ENCODE measurements at places on chromosomes 6 and 20.

DNA sequence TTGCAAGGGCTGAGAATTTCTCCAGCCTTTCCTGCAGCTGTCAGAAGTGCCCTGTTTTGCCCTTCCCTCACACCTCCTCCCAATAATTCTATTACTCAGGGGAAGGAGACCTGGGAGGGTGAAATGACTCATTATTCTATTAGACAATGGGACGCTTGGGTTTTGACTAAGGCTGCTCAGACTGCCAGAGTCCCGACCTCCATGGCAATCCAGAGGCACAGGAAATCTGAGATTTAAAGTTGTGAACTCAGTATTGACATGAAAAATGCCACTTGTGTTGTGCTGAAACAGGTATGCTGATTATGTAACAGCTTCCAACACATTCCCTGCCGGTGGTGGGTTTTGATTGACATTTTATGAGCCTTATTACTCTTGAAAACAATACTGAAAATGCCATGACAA is 625.9 kb upstream of the FLRT3 start:
- DNase-seq: peak; percentile 64

- peak; percentile 56 for DNase-seq
Observed at GRCh38 chr6:151075930-151076555, 163.7 kb upstream of the AKAP12 start.

GRCh38 chr20:23939641-23940040 is 48.9 kb downstream of the GGTLC1 start:
- DNase-seq: no peak

DNA sequence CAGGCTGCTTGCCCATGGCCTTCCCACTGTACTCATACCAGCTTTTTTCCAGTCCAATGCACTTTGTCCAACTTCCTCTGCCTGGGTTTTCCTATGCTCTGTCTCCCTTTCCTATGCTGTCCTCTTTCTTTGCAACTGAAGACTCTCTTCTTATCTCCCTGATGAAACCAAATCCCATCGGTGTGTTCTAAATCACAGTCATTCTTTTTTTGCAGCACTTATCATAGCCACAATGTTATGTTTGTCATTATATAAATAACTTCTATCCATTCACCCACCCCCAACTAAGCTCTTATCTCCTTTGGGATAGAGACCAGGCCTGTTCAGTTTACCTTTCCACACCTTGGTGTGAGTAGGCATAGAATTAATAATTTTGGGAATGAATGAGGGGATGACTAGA is 121.0 kb downstream of the GPX5 start:
- DNase-seq: no peak

- no peak for DNase-seq
Observed at GRCh38 chr20:2279253-2279779, 16.5 kb upstream of the TGM3 start.

- DNase-seq: no peak
Observed at GRCh38 chr6:128131566-128131965, 230.7 kb upstream of the THEMIS start.

DNA sequence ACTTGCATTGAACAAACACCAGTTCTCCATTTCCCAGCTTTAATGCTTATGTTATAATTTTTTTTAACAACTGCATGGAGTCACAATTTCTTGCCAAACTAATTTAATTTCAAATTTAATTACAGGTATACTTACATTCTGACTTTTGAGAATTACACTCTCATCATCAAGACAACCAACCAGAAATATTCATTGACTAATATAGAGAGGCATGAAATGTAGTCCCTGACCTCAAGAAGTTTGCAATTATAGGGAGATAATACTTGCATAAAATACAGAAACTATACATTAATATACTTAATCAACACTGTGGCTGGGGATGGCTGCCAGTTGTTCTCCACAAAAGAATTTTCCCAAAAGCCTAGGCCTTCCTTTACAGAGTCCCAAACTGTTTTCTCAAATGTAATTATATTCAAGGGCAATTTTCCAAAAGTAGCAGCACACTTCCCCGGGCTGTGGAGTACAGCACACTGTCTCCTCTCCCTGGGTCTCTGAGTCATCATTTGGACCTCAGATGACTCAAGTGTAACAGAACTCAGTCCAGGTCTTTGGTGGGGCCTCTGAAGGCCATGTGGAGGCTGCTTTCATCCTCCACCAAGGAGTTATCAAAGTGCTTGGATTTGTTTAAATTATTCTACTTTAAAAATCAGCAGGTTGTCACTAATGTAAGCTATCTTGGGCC is 114.1 kb downstream of the KIF16B start:
- peak; percentile 92 for DNase-seq

DNA sequence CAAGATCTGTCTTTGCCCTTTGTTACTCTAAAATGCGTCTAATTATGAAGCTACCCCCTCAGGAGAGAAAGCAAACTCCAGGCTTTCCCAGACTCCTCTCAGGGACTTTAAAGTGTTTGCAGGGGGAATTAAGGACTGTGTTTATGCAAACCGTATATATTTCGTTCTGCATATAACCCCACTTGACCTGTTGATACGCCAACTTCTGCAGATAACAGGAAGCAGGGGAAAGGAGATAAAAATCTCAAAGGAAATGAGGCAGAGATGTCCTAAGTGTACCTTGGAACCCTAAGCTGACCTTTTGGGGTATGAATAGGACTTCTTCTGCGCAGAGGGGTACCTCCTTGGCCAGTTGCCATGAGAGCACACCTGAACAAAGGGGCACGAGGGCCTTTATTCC is 8.1 kb downstream of the SYCP2L start:
- DNase-seq: no peak

GRCh38 chr20:36579996-36580545 is 6.7 kb downstream of the TGIF2 start:
- no peak for DNase-seq

DNA sequence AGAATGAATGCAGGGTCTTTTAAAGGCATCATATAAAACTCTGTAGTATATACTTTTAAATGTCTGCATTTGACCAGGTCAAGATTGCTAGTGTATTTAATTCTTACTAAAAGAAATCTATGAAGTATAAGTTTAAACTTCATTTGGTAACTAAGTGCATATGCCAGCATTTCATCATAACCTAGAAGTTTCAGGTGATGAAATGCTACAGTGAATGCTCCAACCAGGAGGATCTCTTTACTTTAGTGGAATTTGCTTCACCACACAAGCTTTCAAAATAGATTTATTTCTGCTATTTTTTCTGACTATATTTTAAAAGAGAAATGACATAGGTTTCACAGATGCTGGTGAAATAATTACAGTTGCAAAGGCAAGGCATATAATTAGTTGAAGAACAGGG is 141.9 kb downstream of the HIVEP2 start:
- DNase-seq: peak; percentile 56

DNA sequence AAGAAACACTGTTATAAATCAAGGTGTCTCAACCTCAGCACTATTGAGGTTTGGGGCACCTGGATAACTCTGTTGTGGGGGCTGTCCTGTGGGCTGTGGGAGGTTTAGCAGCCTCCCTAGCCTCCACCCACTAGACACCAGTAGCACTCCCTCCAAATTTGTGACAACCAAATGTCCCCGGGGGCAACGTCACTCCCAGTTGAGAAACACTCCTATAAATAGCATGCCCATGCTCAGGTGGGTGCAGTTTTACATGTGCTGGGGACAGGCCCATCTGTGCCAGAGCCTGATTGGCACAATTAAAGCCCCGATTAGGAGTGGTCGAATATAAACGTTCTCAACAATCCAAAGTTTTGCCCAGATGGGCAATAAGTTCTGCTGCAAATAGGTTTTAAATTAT is 78.9 kb downstream of the FAM50B start:
- no peak for DNase-seq

- DNase-seq: no peak
Observed at GRCh38 chr20:21202259-21202658, 76.4 kb downstream of the KIZ start.

- DNase-seq: peak; percentile 23
Observed at GRCh38 chr6:45105170-45105820, 222.8 kb upstream of the RUNX2 start.

DNA sequence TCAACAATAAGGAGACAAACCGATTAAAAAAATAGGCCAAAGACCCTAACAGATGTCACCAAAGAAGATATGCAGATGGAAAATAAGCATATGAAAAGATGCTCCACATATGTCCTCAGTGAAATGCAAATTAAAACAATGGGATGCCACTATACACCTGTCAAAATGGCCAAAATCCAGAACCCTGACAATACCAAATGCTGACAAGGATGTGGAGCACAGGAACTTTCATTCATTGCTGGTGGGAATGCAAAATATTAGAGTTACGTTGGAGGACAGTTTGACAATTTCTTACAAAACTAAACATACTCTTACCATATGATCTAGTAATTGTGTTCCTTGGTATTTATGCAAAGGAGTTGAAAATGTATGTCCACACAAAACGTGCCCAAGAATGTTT is 1.8 kb upstream of the ZNF184 start:
- no peak for DNase-seq

GRCh38 chr6:73236144-73236750 is 11.0 kb upstream of the KHDC1L start:
- DNase-seq: peak; percentile 92

- no peak for DNase-seq
Observed at GRCh38 chr20:47668313-47669151, 116.7 kb downstream of the SULF2 start.

DNA sequence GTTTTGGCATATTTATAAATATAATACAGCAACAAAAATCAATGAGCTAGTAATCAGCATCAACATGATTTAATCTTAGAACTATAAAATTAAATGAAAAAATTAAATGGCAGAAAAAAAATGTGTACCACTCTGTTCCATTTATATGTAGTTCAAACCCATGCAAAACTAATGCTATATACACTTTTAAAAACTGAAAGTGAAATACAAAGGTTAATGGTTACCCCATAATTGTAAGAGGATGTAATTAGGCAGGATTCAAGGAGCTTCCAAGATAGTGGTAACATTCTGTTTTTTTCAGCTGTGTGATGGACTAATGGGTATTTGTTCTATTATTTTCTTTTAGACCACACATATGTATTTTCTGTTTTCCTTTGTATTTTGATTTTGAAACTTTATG is 492.1 kb downstream of the UTRN start:
- DNase-seq: no peak

GRCh38 chr6:33997265-33997664 is 148.6 kb downstream of the GRM4 start:
- DNase-seq: no peak

GRCh38 chr6:111626441-111626840 is 20.8 kb upstream of the TRAF3IP2 start:
- peak; percentile 25 for DNase-seq

DNA sequence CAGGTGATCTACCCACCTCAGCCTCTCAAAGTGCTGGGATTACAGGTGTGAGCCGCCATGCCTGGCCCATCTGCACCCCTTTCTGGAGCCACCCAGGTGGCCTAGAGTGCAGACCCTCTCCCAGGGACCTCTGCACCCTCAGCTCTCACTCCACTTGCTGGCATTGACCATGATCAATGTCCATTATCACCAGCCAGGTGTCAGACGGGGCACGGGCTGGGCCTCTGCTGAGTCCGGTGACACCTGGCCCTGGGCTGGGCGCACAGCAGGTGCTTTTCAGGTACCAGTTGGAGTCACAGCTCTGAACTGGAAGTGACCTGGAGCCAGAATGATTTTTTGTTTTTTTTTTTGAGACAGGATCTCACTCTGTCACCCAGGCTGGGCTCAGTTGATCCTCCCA is 91.8 kb upstream of the PMEPA1 start:
- DNase-seq: no peak

DNA sequence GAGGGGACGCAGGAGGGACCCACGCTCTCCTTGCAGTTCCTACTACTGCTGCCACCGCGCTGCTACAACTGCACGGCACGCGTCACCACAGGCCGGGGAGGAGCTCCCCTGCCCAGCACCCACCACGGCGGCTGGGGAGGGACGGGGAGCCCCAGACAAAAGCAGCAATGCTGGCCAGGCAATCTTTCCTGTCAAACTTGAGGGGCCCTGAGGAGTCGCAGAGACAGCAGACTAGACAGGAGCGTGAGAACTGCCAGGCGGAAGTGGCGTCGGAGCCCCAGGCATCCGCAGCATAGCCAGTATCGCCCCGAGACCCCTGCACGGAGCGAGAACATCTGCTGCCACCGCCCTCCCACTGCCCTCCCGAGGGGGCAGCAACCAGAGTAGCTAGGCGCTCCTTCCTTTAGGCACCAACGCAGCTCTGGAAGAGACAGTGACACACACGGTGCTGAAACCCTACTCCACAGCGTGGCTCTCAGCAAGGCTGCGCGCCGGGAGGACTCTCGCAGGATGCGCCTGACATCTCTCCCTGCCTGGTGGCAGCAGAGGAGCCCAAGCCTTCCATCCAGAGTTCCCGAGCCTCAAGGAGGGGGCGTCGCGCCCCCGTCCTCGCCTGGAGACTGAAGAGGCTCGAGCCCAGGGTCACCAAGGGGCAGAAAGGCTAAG is 2.2 kb downstream of the TAF4 start:
- peak; percentile 37 for DNase-seq

- no peak for DNase-seq
Observed at GRCh38 chr6:34580707-34581560, 24.8 kb upstream of the SPDEF start.

DNA sequence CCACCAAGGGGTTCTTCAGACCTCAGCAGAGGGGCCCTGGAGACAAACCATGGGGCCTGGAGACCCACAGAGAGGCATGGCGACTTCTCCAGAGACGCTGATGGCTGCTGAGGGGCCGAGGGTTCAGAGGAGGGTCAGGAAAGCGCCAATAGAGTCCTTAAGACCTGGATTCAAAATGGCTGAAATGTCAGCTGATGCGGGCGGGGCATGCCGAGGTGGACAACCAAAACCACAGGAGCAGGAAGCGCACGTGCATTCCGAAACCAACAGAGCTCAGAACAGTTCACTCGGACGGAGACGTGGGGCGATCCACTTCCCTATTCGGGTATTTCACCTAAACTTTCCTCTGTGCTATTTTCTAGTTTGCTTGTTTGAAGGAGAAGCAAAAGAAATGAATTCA is 99.9 kb upstream of the RIN2 start:
- no peak for DNase-seq

- no peak for DNase-seq
Observed at GRCh38 chr6:107275330-107275865, 160.1 kb upstream of the BEND3 start.

- no peak for DNase-seq
Observed at GRCh38 chr6:136959471-136959891, 37.4 kb downstream of the SLC35D3 start.

- DNase-seq: no peak
Observed at GRCh38 chr6:105862936-105863607, 223.1 kb upstream of the PRDM1 start.

DNA sequence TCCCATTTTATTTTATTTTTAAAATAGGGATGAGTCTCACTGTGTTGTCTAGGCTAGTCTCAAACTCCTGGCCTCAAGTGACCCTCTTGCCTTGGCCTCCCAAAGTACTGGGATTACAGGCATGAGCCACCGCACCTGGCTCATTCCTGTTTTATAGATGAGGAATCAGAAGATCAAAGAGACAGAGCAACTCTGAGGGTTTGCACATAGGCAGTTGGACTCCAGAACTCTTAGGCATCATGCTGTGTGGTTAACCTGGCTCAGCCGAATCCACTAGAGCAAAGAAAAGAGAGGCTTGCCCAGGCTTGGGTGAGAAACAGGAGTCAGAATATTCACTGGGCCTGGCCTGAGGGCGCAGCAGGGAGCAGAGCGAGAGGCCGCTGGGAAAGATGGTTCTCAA is 9.4 kb downstream of the MYH7B start:
- no peak for DNase-seq
